Vagina (tissue), 2 donors: ENCODE measurements at places on chromosomes 4 and X. TPM values are rescaled to one million over a fixed set of nuclear protein-coding genes. Genes with fewer than 3 reads are reported as not detected.

GRCh38 chrX:53357799-53358530 is 64.5 kb downstream of the SMC1A start:
- H3K27me3 ChIP-seq, result no peaks in the 10 kb centered on the region
- no peaks in the 10 kb centered on the region for H3K36me3 ChIP-seq
- no peaks in the 10 kb centered on the region for H3K4me1 ChIP-seq
- no peak overlapping the region for H3K27ac ChIP-seq

DNA sequence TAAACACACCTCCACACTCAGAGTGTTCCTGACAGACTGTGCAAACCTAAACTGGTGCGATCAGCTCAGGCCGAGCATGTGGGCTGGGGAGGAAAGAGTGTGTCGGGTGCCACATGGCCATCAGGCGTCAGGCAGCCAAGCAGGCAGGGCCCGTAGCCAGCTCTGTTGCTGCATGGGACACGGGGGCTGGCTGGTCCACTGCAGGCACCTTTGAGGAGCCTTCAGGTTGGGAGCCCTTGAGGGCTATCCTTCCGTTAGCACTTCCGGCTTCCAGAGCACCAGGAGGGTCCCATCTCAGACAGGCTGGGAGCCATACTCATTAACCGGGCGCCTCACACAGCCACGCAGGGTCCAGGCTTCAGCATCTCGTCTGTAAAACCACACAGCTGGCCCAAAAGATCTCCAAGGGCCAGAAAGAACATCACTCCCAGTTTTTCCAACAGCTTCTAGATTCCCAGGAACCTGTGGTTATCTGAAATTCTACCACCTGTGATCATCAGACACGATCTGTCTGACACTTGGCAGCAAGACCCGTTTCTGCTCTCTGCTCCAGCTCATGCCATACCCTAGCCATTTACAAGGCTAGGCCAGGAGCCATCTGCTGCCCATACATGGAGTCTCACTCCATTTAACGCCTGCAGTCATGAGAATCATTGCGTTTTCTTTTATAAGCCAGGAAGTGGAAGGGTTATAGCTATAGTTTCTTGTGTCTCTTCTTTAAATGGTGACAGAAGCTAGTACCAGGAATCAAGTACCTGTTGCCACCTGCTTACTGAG is 87.5 kb downstream of the NSUN7 start:
- H3K4me1 ChIP-seq, result no peaks in the 10 kb centered on the region
- H3K36me3 ChIP-seq, result no peaks in the 10 kb centered on the region
- H3K27me3 ChIP-seq, result no peaks in the 10 kb centered on the region
- H3K4me3 ChIP-seq, result no peak overlapping the region

DNA sequence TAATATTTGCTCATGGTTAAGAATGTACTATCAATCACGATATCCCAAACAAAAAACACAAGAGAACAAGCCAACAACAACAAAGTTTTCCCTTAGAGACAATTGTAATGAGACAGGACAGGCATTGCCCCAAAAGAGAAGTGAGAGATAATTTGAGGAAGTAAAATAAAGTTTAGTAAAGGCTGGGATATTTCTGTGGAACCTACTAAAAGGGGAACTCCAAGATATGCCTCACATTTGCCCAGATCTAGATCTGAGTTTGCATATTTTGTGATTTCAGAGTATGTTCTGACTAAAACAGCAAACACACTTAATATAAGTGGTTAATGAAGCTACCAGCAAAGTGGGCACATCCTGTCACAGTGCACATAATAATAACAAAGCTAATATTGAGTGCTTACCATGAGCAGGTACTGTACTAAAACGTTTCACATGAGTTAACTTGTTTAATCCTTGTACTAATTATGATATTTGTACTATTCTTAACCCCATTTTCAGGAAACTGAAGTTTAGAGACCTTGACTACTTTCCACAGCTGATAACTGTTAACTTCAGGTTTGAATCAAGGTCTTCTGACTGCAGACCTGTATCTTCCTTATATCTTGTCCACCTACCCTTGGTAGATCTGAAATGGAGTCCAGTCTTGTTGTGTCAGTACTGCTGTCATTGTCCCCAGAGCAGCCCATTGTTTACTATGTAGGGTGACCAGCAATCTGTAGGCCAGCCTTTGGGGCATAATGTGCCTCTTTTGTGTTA is 26.0 kb upstream of the BMP2K start:
- no peak overlapping the region for H3K27ac ChIP-seq
- H3K27me3 ChIP-seq, result no peaks in the 10 kb centered on the region
- DNase-seq, result no peak
- H3K4me3 ChIP-seq, result no peak overlapping the region
- no peaks in the 10 kb centered on the region for H3K4me1 ChIP-seq

DNA sequence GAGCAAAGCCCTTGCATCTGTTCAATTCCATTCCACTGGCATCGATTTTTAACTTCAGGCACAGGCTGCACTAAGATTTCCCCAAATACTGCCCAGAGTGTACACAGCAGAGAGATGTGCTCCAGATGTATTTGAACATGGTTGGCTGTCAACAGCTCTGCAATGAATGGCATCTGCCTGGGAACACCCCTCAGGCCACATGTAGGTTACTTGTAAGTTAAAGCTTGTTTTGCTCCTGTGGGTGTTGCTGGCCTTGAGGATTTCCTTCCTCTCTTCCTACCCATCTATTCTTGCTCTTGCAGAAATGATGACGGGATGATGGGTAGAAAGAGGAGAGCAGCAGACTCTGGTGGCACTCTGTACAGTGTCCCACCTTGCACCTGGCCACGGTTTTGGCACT is 69.3 kb upstream of the HELT start:
- H3K4me3 ChIP-seq, result no peak overlapping the region
- H3K27ac ChIP-seq, result no peak overlapping the region
- peaks cover 6% of the 10 kb centered on the region for H3K4me1 ChIP-seq
- no peaks in the 10 kb centered on the region for H3K27me3 ChIP-seq
- peak; percentile 62 for DNase-seq
- H3K36me3 ChIP-seq, result no peaks in the 10 kb centered on the region

DNA sequence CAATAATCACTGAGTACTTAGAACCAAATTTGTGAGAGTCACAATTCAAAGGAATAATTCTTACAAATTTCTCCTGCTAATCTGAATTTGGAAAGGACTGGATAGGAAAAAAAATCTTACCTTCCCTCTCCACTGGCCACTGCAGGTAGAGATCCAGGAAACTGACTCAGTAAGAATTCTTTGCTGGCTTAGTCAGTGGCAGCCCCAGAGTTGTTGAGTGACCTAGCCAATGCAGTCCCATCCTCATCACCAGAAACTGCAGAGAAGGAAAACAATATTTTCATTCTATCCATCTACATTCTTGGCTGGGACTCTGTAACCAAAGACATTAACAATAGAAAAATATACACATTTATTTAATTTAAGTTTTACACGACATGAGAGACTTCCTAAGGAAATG is 572.0 kb downstream of the ADGRL3 start:
- H3K27me3 ChIP-seq, result no peaks in the 10 kb centered on the region
- no peaks in the 10 kb centered on the region for H3K36me3 ChIP-seq
- H3K4me1 ChIP-seq, result no peaks in the 10 kb centered on the region
- no peak overlapping the region for H3K27ac ChIP-seq

GRCh38 chrX:7690842-7691241 is 152.1 kb upstream of the VCX start:
- no peak overlapping the region for H3K27ac ChIP-seq
- DNase-seq, result no peak
- H3K27me3 ChIP-seq, result no peaks in the 10 kb centered on the region
- H3K4me3 ChIP-seq, result no peak overlapping the region
- H3K4me1 ChIP-seq, result no peaks in the 10 kb centered on the region

GRCh38 chr4:154528869-154529268 is 21.3 kb downstream of the PLRG1 start:
- no peak overlapping the region for H3K4me3 ChIP-seq
- no peaks in the 10 kb centered on the region for H3K27me3 ChIP-seq
- H3K4me1 ChIP-seq, result no peaks in the 10 kb centered on the region
- H3K36me3 ChIP-seq, result no peaks in the 10 kb centered on the region
- DNase-seq, result no peak

GRCh38 chr4:7183161-7183560 is 9.2 kb upstream of the SORCS2 start:
- no peaks in the 10 kb centered on the region for H3K4me1 ChIP-seq
- H3K4me3 ChIP-seq, result no peak overlapping the region
- no peak overlapping the region for H3K27ac ChIP-seq
- no peak for DNase-seq
- H3K27me3 ChIP-seq, result no peaks in the 10 kb centered on the region
- no peaks in the 10 kb centered on the region for H3K36me3 ChIP-seq

GRCh38 chrX:17369309-17369708 is 5.7 kb upstream of the NHS start:
- H3K4me3 ChIP-seq, result no peak overlapping the region
- no peak overlapping the region for H3K27ac ChIP-seq
- no peaks in the 10 kb centered on the region for H3K4me1 ChIP-seq
- H3K36me3 ChIP-seq, result no peaks in the 10 kb centered on the region
- no peaks in the 10 kb centered on the region for H3K27me3 ChIP-seq
- DNase-seq, result no peak

- no peaks in the 10 kb centered on the region for H3K27me3 ChIP-seq
- no peak overlapping the region for H3K27ac ChIP-seq
- DNase-seq, result no peak
- H3K4me3 ChIP-seq, result no peak overlapping the region
Measured at GRCh38 chr4:17690135-17690534, 75.7 kb downstream of the MED28 start.

DNA sequence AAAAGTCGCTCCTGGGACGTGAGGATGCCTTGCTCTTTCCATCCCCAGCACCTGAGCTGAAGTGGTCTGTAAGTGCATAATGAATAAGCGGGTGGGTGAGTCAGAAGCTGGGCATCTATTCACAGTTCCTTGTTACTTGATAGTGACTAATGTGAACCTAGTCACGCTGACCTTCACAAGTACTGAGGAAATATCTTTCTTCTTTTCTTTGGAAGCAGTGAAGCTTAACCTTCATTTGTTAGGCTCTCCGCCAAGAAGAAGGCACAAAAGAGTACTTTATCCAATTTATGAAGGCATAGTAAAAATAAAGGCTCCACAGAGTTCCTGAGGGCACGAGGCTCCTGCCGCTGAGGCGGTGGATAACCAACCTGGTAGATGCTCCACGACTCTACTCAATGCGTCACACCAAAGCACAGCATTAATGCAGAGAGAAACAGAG is 475.7 kb upstream of the SLIT2 start:
- DNase-seq, result no peak
- no peak overlapping the region for H3K27ac ChIP-seq
- H3K27me3 ChIP-seq, result no peaks in the 10 kb centered on the region
- no peaks in the 10 kb centered on the region for H3K4me1 ChIP-seq
- H3K36me3 ChIP-seq, result no peaks in the 10 kb centered on the region

- DNase-seq, result no peak
- H3K4me3 ChIP-seq, result no peak overlapping the region
- no peak overlapping the region for H3K27ac ChIP-seq
- no peaks in the 10 kb centered on the region for H3K36me3 ChIP-seq
- no peaks in the 10 kb centered on the region for H3K27me3 ChIP-seq
Measured at GRCh38 chr4:187332141-187332540, 608.5 kb upstream of the FAT1 start.

DNA sequence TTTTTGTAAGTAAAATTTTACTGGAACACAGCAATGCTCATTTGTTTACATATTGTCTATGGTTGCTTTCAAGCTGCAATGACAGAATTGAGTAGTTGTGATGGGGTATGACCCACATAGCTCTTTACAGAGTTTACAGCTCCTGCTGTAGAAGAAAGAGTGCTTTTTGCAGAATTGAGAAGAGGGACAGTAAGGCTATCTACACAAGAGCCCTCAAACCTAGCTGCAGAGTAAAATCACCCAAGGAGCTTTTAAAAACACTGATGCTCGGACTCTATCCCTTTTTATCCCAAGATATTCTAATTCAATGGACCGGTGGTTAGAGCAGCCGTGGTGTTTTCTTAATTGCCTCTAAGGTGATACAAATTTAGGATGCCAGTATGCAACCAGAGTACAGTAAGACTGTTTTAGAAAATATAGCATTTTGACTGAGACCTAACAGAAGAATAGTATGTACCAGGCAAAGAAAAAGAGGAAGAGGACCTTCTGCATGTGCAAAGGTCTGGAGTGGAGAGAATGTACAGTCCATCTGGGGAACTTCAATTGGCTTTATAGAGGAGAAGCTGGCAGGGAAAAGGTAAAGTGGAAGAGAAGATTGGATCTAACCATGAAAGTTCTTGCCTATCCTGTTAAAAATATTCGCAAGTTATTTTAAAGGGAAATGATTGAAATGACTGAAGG is 663.6 kb upstream of the CPEB2 start:
- no peaks in the 10 kb centered on the region for H3K4me1 ChIP-seq
- DNase-seq, result no peak
- no peaks in the 10 kb centered on the region for H3K27me3 ChIP-seq

DNA sequence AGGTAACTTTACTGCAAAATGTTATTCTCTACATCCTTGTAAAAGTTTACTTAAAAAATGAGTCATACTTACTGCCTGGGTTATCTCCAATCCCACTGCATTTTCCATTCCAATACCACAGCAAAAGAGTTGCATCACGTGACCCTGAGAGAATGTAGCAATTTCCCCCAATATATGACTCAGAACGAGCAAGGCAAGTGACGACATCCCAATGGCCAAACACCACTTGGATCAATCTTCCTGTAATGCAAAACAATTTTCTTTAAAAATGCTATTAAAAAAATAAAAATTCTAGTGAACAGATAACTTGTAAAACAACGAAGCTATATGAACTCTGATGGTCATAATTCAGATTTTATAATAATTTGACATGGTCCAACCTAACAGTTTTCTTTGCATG is 224.3 kb downstream of the DCLK2 start:
- no peaks in the 10 kb centered on the region for H3K4me1 ChIP-seq
- H3K4me3 ChIP-seq, result no peak overlapping the region
- no peak for DNase-seq
- no peaks in the 10 kb centered on the region for H3K36me3 ChIP-seq
- H3K27ac ChIP-seq, result no peak overlapping the region

DNA sequence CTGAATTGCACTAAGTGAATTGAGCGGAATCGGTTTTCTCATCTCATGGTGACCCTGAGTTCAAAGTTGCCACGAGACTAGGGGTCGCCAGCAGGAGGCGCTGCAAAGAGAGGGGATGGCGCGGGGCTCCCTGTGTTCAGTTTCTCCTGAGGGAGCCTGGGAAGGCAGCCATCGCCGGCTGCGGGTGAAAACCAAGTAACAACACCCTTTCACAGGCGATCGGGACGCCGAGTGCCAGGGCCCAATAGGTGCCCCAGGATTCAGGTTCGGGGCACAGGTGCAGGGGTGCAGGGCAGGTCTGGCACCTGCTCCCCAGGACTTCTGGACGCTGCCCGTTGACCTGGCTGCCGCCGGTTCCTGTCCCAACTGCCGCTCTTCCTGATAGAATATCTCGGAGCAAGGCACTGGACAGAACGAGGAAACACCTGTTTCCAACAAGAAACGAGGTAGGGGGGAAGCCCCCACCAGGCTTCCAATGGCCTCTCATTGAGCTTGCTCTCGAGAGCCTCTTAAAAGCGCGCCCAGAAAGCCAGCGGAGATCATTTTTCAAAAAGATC is 1.1 kb upstream of the FGF16 start:
- H3K4me1 ChIP-seq, result peaks cover 5% of the 10 kb centered on the region
- peak overlapping the region; percentile 27 for H3K4me3 ChIP-seq
- no peaks in the 10 kb centered on the region for H3K27me3 ChIP-seq
- no peak for DNase-seq
- no peaks in the 10 kb centered on the region for H3K36me3 ChIP-seq

KLHL2 gene
- total RNA-seq, result 29.5 TPM

PABPC1L2A gene
- not detected for total RNA-seq

GAGE12J gene
- not detected for total RNA-seq
